ENCODE measurements at places on chromosomes 16 and 17.

DNA sequence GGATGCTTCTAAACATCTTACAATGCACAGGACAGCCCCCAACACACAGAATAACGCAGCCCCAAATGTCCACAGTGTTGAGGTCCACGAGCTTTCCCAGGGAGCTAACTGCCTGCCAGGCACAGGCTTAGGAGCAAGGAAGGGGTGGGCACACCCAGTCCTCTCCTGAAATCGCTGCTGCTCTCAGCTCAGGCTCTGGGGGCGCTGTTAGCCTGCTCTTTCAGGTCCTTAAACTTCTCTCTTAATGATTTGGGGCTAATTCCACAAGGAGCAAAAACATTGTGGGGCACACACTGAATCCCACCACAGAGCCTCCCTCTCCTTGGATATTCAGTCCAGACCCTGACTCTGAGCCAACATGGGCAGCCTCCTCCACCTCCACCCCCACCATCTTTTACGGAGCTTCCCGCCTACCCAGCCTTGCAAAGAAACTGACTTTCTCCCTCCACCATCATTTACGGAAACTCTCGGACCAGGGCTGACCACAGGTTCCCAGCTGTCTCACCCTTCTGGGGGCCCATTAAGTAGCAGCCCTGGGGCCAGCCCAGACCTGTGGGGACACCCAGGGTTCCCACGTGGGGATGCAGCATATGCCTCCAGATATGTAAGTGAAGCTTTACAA lies 1.1 kb downstream of the CD300H start:
- DNase-seq: peak; percentile 29

GRCh38 chr17:50308666-50309065 lies 34.4 kb downstream of the TMEM92 start:
- no peak for DNase-seq

- DNase-seq: no peak
These were observed 46.5 kb downstream of the GPRC5B start for GRCh38 chr16:19837984-19838707.

- no peak for DNase-seq
These were observed 2.0 kb upstream of the GLIS2 start for GRCh38 chr16:4313563-4314531.

DNA sequence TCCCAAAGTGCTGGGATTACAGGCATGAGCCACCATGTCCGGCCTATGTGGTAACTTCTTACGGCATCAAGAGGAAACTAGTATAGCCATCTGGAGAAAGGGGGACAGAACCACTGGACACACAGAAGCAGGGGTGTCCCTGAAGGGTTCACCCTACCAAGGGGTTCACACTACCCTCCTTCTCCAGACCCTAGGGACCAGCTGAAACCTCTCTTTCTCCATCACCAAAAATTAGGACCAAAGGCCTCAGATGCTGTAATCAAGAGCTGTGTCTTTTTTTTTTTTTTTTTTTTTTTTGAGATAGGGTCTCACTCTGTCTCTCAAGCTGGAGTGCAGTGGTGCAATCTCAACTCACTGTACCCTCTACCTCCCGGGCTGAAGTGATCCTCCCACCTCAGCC lies 33.2 kb downstream of the ZFHX3 start:
- no peak for DNase-seq

DNA sequence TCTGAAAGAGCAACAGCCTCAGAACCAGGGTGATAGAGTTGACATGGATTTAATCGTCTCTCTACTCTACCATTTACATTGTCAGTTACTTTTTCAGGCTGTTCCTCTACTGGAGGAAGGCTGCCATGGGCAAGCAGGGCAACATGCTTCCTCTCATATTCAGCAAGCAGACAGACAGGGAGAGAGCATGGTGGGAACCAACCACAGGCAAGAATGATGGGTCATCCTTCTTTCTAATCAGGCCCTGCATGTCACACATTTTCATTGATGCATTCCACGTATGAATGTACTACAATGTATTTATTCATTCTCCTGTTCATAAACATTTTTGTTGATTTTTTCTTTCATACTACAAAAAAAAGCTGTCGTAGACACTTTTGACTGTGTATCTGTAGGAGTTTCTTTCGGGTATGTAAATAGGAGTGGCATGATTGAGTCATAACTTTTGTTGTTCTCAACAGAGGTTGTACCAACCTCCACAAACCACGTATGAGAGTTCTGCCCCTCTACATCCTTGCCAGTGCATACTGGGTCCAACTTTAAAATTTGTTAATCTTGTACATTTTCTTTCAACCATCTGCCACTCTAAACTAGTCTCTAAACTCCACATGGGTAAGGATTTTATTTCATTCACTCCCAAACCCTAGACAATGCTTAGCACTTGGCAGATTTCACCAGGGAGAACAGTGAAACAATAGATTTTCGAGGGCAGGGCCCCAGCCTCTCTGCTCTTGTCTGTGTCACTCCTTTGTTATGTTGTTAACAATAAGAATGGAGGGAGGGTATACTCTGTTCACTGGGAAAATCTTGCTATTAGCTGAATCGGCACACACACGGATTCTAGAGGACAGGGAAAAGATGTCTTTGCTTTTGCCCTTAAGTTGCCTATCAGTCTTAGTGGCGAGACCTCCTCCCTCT lies 58.7 kb downstream of the CMC2 start:
- no peak for DNase-seq

DNA sequence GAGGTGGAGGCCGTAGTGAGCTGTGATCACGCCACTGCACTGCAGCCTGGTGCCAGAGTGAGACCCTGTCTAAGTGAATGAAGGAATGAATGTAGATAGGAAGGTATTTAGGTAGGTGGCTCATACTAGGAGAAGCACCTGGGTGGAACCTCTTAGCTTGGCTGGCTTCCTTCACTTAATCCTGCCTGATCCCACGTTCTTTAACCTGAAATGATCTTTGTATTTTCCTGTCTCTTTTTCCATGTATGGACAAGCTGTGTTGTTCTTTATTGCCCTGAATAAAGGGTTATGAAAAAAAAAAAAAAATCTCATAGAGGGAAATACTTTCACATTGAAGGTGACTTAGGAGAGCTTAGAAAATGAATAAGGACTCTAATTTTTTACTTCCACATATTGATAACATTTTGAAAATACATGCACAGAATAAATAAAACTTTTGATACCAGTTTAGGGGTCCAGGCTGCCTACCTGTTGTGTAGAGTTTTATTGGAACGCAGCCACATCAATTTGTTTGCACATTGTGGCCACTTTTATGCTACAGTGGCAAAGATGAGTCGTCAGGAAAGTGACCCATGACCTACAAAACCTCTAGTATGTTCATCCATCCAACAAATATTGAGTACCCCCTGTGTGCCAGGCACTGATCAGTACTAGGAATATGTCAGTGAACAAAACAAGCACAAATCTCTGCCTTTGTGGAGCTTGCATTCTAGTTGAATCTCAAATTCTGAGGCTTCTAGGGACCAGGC lies 44.6 kb downstream of the VPS35L start:
- no peak for DNase-seq

DNA sequence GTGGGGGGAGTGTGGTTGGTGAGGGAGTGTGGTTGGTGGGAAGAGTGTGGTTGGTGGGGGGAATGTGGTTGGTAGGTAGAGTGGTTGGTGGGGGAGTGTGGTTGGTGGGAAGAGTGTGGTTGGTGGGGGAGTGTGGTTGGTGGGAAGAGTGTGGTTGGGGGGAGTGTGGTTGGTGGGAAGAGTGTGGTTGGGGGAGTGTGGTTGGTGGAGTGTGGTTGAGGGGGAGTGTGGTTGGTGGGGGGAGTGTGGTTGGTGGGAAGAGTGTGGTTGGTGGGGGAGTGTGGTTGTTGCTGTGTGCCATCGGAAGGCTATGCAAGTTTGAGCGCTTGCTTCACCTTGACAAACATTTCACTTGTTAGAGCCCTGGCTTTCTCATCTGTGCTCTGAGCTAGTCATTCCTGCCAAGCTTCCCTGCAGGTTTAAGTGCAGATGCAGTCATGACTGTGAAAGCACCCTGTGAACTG lies 20.1 kb downstream of the MINK1 start:
- DNase-seq: no peak

DNA sequence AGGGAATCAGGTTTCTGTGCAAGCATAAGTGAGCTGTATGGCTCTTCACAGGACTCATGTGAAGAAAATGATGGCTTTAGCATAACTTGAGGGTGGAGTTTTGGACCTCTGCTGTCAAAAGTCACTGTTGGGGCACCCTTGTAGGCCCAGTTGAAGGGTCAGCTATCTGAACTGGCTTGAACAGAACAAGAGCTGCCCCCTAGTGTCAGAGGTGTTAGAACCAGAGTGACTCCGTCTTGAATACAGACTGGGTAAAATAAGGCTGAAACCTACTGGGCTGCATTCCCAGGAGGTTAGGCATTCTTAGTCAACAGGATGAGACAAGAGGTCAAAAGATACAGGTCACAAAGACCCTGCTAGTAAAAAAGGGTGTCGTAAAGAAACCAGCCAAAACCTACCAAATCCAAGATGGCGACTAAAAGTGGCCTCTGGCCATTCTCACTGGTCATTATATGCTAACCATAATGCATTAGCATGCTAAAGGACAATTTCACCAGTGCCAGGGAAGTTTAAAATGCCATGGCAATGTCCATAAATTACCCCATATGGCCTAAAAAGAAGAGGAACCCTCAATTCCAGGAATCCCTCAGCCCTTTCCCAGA lies 484.0 kb upstream of the ERCC4 start:
- no peak for DNase-seq

DNA sequence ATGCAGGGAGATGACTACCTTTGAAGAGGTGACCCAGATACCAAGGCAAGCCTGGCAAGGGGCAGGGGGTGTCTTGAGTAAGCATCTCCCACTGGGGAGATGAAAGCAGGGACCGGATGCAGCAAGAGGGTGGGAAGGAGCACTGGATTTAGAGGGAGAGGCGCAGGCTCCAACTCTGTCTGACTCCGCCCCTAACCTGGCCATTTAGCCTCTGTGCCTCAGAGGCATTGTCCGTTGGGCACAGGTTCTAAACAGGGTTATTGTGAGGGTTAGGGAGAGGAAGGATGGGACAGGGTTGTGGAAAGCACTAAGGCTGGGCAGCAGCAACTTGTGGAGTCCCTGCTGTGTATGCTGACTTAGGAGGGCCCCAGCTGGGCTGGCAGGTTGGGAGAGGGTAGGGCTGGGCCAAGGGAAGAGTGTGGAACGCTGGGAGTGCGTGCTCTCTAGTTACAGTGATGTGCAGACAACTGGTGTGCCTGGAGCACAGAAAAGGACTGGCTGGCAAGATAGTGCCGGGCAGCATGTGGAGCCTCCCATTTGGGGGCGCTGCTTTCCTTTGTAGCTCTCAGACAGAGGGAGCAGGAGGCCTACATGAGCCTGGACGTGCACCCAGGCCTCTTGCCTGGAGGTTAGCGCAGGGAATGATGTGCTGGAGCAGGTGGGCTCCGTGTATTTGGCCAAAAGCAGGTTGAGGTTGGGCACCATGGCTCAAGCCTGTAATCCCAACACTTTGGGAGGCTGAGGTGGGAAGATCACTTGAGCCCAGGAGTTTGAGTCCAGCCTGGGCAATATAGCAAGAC lies 26.2 kb downstream of the TBX2 start:
- no peak for DNase-seq

- no peak for DNase-seq
These were observed 22.8 kb upstream of the DLX4 start for GRCh38 chr17:49946208-49946607.

DNA sequence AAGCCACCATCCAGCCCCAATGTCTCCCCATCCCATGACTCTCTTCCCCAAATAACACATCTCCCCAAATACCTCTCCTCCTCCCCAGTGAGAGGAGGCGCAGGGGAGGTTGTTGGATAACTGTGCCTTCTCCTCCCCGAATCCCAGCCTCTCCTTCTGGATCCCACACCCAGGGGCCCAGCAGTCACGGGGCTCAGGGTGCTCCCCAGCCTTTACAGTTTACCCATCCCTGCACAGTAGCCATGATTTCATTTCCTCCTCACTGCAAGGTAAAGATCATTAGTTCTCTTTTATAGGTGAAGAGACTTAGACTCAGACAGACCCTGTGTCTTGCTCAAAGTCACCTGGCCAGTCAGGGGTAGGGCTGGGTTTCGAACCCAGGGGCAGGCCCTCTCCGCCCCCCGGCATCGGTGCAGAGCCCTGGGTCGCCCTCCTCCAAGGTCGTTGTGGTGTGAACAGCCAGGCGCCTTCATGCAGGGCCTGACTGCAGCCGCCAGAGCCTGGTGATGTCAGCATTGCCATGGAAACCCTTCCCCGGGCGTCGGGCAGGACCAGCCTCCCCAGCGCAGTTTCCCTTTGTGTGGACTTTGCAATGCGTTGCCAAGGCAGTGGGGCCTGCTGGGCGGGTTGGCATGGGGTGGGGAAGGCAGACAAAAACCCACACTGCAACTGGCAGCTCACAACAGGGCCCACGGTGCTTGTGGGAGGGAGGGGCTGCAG lies 53.3 kb upstream of the TOB1 start:
- peak; percentile 75 for DNase-seq

GRCh38 chr16:77569406-77569805 lies 134.6 kb upstream of the ADAMTS18 start:
- no peak for DNase-seq

DNA sequence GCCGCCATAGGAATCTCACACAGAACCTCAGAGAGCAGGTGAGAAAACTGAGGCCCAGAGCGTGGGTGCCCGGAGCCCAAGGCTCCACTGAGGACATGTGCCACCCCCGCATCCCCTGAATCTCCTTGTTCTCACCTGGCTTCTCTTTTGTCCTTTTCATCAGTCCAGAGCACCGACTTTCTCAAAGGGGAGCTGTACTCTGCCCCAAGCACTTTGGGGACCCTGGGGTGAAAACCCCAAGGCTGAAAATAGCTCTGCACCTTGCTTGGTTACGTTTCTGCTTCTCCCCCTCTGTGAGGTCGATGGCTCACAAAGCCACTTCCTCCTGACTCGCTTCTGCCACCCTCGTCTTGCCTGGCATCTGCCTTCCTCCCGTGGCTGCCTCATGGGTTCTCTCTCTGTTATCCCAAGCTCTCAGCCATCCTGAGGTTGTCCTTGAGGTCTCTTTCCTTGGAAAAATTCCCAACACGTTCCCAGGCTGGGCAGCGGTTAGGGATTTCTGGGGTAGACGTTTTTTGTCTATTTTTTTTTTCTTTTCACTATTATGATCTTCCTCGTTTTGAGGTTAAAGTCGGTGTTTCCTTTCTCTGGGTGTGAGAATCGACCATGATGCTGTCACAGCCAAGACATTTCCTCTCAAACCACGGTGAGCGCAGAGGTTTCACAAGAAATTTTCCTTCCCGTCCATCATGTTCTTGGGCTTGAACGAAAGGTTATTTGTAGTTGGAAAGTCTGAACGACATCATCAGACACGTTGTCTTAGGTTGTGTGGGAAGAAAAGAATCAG lies 37.2 kb downstream of the IRF8 start:
- DNase-seq: peak; percentile 88
